Activated naive CD4-positive, alpha-beta T cell (primary cell): ENCODE measurements at places on chromosomes 13 and 19.

DNA sequence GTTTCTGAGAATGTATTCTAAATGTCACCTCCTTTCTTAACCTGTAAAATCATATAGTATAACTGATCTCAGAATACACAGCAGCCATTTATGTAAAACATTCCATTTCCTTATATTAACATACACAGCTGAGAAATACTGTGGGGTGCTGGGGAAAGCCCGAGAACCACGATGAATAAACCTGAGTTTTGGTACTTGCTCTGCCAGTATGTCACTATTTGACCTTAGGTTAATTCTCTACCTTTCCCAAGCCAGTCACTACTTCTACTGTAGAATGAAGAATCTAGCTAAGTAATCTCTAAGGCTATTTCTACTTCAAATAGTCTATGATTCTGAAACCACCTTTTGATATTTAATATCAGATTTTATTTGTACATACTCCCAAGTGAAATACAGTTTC, 173.7 kb downstream of the TBC1D4 start:
- no peak for DNase-seq

DNA sequence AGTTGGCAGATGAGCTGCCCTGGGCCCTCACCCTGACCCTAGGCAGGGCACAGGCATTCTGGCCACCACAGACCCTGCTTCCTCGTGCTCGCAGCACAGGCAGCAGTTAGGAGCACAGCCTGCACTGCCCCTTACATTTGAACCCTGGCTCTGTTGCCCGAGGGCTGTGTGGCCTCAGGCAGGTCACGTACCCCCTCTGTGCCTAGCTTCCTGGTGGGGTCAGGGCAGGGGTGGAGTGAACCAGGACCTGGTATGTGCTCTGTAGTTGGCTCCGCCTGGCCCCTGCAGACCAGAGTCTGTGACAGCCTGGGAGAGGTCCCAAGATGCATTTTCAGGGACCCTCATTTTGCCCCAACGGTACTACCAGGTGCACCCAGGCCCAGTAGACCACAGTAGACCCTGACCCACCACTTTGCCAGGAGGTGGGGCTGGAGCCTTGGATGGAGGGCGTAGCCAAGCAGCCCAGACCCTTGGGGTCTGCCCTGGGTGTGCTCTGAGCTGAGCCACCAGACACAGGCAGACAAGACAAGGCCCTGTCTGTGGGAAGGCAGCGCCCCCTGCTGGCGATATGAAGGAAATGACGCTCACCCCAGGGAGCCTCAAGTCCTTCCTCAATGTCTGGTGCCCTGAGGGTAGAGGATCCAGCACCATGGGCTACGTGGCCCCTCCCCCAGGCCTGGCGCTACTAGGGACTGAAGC, 9.1 kb downstream of the LYL1 start:
- DNase-seq: peak; percentile 69

DNA sequence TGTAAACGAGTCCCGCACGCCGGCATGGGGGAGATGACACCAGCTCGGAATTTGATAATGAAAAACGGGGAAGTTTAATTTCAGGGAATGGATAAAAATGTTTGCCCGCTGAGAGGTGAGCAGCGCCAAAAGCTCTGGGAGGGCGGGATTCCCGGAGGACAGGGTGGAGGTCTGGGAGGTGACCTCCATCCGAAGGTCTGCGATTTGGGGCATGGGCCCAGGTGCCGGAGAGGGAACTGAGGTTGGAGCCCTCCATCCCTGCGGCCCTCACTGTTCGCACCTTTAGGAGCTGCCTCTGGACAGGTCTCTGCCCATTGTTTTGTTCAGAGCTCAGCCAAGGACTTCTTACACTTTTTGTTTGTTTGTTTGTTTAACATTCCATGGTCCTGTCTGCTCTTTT, 129.8 kb downstream of the URI1 start:
- no peak for DNase-seq

- no peak for DNase-seq
Measured at GRCh38 chr13:36359301-36359950, 13.2 kb upstream of the SPART start.

GRCh38 chr19:16825312-16826052, 3.7 kb upstream of the SIN3B start:
- no peak for DNase-seq

GRCh38 chr19:7762719-7763293, at the start of gene CLEC4M:
Gene CLEC4M, plus strand, starts transcription at chr19:7763243. Its CDS starts 24 bp downstream, at chr19:7763267.
- DNase-seq: no peak

DNA sequence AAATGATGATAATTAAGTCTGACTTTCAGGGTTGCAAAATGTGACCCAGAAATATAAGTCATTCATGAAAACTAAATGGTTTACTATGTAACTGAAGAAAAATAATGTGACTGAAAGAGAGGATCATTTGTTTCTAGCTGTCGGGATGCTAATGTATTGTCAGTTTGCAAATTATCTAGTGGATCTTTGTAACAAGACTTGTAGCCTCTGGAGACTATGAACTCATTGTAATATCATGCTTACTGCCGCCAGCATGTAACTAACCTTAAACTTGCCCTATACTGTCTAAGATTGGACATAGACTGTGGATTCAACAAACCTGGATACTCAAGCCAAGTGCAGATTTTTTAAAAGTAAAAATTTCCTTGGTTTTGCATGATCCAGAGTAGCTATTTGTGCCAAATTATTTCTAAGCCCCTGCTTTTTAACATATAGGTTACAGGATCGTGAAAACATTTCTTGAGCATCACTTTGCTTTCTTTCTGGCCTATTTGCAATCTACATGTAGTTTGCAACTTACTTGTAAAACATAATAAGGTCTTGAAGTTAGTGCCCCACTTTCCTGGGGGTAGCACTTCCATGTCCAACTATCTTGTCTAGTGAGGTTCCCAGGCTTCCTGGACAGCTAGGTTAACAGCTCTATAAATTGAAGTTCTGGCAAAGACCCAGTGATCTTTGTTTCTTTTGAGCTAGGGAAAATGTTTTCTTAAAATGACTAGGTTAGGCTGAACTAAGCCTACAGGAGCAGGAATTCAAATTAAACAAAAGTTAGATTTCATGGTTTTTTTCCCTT, 3.3 kb upstream of the POSTN start:
- DNase-seq: no peak

DNA sequence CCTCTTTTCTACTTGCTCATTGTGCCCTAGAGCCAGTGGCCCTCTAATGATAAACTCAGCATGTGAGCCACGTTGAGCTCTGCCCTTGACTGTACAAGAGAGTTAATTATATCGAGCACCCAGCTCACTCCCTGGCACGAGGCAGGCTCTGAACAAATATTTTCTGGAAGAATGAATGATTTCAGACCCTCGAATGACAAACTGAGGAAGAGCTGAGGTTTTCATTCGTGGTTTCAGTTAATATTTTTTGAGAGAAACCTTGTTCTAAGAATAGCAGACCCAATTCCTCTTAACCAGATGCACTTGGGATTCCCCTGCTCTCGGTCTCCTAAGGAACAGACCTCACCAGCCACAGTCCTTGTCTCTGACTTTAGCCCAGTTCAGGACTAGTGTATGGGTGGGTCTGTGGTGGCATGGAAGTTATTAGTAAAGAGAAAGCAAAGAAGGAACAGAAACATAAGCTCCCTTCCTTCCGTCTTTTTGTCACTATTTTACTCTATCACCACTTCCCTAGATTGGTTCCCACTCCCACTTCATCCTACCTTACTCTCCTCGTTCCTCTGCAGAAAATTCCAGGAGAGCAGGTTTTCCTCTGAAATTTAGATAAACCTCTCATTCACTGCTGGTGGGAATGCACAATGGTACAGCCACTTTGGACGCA, 22.1 kb upstream of the WDFY2 start:
- DNase-seq: no peak

- DNase-seq: no peak
Measured at GRCh38 chr13:52793515-52794061, 54.0 kb upstream of the CNMD start.

DNA sequence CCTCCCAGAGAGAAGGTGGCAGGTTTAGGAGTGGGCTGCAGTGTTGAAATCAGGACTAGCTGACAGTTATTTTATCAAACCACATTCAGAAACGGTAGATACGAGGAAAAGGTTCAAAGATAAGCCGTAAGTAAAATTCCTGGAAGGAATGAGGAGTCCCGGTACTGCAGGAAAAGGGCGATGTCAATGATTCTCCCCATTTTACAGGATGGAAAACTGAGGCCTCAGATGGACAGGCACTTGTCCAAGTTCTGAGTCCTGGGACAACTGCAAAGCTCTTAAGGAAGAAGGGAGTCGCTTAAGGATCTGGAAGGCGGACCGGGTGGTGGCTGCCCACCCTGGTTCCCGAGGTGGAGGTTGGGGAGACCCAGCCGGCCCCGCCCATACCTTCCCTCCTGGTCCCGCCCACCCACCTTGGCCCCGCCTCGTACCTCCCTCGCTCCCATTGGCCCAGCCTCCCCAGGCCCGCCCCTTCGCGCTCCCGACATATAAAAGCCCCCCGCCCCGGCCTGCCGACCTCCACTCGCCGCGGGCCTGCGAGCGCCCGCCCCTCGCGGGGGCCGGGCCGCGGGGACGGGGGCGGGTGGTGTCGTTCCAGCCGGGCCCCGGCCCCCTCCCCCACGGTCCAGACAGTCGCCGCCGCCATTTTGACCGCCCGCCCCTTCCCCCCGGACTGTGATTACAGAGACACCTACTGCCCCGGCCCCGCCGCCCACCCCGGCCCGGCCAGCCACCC, 603 bp downstream of the RFX1 start:
- DNase-seq: peak; percentile 82

GRCh38 chr13:32299893-32300292, 15.3 kb downstream of the ZAR1L start:
- no peak for DNase-seq

- DNase-seq: no peak
Measured at GRCh38 chr19:3243819-3244700, 19.6 kb downstream of the CELF5 start.

- DNase-seq: peak; percentile 7
Measured at GRCh38 chr19:17681505-17682125, 6.5 kb downstream of the UNC13A start.

DNA sequence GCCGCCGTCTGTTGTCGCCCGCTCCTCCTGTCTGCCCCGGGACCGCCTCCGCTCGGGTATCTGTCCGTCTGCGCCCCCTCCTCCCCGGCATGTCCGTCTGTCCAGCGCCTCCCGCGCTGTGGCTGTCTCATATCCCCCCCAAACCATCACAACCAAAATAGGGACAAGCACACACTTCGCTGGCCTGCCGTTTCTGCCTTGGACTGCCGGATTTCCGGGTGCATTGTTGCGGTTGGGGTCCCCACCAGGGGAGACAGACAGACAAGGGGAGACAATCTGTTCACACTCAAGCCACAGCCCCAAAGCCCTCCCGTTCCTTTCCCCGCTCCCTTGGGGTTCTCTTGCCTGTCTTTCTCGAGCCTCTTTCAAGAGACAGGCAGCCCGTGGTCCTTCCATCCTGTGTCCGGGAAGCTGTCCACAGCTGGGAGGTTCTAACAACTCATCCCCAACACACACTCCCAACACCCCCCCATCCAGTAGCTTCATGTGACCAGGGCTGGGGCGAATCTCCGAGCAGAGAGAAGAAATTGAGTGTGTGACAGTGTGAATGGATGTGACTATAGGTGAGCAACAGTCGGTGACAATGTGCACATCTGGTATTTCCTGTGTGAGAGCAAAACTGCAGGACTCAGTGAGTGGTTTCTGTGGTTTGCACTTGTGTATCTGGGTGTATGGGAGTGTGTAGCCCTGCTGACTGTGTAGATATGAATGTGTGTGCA, 16.5 kb upstream of the FOSB start:
- no peak for DNase-seq

GRCh38 chr13:46329624-46330023, 57.4 kb downstream of the RUBCNL start:
- DNase-seq: no peak

GRCh38 chr19:45118106-45118505, 25.1 kb downstream of the PPP1R37 start:
- no peak for DNase-seq

DNA sequence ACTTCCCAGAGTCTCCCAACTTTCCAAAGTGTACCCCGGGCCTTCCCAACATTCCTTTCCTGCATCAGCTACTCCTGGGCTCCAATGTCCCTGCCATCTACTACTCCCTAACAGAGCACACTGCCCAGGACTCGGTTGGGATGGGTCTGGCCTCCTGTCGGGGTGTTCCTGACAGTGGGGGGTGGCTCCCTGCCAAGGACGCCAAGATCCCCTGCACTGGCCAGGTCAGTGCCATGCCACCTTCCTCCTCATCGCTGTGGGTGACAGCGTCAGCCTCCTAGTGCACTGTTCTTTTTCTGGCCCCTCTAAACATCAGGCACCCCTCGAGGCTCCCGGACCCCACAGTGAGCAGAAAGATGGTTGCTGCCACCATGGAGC, 13.8 kb downstream of the EPS15L1 start:
- DNase-seq: no peak

GRCh38 chr13:46874006-46874405, 22.8 kb downstream of the HTR2A start:
- no peak for DNase-seq

GRCh38 chr13:48630773-48631172, 23.0 kb upstream of the CYSLTR2 start:
- DNase-seq: no peak

- no peak for DNase-seq
Measured at GRCh38 chr13:35832551-35832950, 298.6 kb downstream of the DCLK1 start.

GRCh38 chr13:47306991-47307390, 410.1 kb upstream of the HTR2A start:
- no peak for DNase-seq

GRCh38 chr13:44373601-44374347, at the start of gene SERP2:
Gene SERP2, plus strand, starts transcription at chr13:44373824. Its CDS starts 202 bp downstream, at chr13:44374026.
- DNase-seq: no peak

DNA sequence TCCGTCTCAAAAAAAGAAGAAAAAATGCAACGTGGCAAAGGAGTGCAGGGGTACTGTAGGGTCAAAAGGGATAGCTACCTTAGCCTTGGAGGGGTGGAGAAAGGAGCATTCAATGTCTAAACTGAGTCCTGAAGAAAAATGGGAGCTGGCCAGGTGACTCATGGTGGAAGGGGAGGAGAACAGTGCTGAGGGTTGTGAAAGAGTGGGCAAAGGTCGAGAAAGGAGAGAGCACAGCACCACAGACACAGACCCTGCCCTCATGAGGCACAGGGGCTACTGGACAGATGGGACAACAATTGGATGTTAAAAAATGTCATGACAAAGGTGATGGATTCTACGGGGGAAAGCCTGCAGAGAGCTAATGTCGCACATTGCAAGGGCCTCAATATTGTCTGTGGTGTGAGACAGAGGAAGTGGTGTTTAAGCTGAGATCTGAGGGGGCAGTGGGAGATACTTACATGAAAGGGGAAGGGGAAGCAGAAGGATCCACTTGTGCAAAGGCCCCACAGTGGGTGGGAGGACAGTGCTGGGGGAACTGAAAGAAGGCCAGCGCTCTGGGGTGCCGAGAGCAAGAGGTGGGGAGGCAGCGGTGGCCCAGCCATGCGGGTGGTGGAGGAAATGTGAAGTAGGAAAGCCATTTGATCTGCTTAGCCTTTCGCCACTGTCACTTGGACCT, 42.9 kb upstream of the URAD start:
- no peak for DNase-seq

GRCh38 chr13:48586591-48587103, 53.8 kb upstream of the RCBTB2 start:
- no peak for DNase-seq

DNA sequence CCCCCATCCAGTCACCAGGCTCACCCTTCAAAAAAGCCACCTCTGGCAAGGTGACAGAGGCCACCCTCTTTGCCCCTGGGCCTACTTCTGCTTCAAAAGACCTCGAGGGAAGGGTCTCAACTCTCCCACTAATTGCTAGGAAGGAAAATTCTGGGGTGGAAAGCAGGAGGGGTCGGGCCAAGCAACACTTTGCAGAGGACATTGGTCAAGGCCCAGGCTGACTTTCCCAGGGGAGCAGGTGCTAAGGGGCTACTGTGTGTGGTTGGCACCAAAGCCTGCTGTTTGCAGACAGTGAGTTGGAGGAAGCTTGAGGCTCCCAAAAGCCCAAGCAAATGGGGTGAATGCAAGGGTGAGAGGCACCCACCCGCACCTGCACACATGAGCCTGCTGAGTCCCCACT, 28.6 kb upstream of the VSTM2B start:
- no peak for DNase-seq
